Left ventricle myocardium inferior (tissue), 1 donor: ENCODE measurements at places on chromosomes 13 and 19.

DNA sequence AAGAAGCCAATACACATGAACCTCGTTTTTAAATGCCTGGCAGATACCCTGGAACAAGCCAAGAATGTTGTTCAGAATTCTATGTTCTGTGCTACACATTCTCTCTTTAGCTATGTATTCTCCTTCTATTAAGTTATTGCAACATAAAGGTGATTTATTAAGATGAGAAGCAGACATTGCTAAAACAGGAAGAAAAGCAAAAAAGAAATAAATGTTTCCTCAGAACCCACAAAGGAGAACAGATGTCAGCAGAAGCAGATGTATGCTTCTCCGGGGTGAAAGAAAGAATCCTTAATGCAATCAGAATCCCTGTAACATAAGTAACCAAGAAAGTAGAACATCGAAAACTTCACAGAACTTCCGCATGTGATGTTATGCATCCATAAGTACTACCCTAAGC lies 302.9 kb downstream of the DCT start:
- no peak for DNase-seq

- no peak for DNase-seq
Observed at GRCh38 chr13:47632311-47632710, 368.8 kb downstream of the SUCLA2 start.

DNA sequence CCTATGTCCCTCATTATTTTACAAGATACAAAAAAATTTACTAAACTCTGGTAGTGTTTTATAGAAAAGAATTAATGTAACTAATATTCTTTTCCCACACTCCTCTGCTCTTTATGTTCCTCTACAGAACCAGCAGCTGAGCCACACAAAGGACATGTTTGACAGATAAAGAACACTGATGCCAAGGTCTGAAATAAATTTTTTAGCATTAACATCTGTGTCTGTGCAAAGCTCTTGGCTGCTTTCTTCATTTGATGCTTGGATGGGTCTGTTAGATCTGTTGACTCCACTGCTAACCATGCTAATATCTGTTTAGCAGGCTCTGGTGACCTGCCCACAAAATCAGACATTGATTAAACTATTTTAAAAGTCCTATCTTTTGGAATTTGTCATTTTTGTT lies 2363.8 kb downstream of the PCDH9 start:
- DNase-seq: no peak

- DNase-seq: no peak
Observed at GRCh38 chr13:111253365-111253872, 67.0 kb upstream of the TEX29 start.

GRCh38 chr19:4267101-4267900 lies 11.8 kb upstream of the SHD start:
- DNase-seq: peak; percentile 42

- DNase-seq: no peak
Observed at GRCh38 chr19:13935765-13936510, 2.3 kb downstream of the PODNL1 start.

GRCh38 chr19:33306853-33307792 lies 4.8 kb upstream of the CEBPA start:
- DNase-seq: no peak

- no peak for DNase-seq
Observed at GRCh38 chr13:44321961-44322360, 51.7 kb upstream of the SERP2 start.

DNA sequence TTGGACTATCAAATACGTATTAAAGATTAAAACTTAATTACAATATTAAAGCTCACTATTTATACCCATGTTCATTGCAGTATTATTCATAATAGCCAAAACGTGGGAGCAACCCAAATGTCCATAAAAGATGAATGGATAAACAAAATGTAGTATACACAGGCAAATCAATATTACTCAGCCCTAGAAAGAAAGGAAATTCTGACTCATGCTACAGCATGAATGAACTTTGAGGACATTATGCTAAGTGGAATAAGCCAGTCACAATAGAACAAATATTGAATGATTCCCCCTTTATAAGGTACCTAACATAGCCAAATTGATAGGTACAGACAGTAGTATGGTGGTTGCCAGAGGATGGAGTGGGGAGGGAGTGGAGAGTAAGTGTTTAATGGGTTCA lies 457.3 kb downstream of the FGF14 start:
- DNase-seq: no peak

DNA sequence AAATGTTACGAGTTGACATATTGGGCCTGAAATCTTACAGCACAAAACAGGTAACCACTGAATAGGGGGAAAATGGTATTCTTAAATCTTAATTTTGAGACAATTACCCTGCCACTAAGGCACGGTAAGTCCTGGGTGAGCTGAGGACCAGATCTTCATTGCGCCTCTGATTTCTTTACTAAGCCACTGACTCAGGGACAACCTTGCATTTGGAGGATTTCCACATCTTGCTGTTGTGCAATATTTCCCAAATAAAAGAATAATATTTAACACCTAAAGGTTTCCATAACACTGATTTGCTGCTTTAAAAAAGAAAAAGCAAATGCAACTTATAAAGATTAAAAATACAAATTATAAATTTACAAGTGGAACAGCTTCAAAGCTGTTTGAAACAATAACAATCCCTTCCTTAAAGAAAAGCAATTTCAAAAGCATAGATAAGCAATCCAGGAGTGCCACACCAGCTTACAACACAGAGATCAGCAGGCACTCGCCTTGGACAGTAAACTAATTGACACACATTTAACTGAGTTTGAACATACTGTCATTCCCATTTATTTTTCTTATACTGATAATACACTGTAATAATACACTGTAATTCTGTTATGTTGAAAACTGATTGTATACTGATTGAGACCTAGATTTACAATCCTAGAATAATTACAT lies 79.6 kb upstream of the DOCK9 start:
- DNase-seq: no peak

DNA sequence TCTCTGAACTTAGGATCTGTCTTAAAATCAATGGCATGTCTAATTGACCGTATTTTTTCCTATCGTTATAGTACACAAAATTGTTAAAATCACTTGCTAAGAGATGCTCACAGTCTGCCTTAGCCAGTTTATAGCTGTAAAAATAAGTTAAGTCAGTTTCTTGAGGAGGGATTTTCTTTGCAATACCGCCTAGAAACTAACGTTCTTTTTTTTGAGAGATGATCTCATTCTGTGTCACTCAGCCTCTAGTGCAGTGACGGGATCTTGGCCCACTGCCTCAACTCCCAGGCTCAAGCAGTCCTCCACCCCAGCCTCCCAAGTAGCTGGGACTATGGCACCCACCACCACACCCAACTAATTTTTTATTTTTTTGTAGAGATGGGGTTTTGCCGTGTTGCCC lies 4.4 kb downstream of the CKAP2 start:
- no peak for DNase-seq
